ENCODE measurements at places on chromosomes 6 and 20. TPM values are rescaled to one million over a fixed set of nuclear protein-coding genes. Genes with fewer than 3 reads are reported as not detected.

DNA sequence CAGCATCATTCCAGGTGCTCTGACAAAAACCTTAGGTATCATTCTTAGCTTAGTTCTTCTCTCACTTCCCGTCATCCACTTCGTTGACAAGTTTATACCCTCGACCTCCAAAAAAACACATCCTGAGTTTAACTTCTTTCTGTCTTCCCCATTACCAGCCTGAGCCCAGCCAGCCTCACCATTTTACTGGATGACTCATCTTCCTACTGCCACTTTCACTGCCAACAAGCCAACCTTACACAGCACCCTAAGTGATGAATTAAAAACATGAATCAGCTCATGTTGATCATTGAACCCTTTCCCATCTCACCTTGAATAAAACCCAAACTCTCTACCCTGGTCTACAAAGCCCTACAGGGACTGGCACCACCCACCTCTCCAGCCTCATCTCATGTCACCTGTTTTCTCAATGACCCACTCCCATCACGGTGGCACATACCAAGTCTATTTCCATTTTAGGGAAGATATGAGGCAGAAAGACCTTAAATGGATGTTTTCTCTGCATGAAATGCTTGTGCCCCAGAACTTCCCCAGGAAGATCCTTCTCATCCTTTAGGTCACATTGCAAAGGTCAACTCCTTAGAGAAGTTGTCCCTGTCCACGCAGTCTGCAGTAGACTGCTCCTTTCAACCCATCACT lies 9.9 kb upstream of the UST start:
- H3K27me3 ChIP-seq: no peaks in the 10 kb centered on the region
- H3K36me3 ChIP-seq: no peaks in the 10 kb centered on the region
- no peak overlapping the region for H3K4me3 ChIP-seq
- H3K27ac ChIP-seq: no peak overlapping the region
- DNase-seq: no peak
- no peaks in the 10 kb centered on the region for H3K4me1 ChIP-seq

KIAA0408 gene
- total RNA-seq: 4.7 TPM

- H3K4me1 ChIP-seq: no peaks in the 10 kb centered on the region
- H3K4me3 ChIP-seq: no peak overlapping the region
- DNase-seq: no peak
- H3K36me3 ChIP-seq: no peaks in the 10 kb centered on the region
- H3K27me3 ChIP-seq: no peaks in the 10 kb centered on the region
- H3K27ac ChIP-seq: no peak overlapping the region
Observed at GRCh38 chr6:137903933-137904821, 37.1 kb downstream of the TNFAIP3 start.

GRCh38 chr6:38974389-38975151 lies 74.0 kb upstream of the GLP1R start:
- H3K27me3 ChIP-seq: no peaks in the 10 kb centered on the region
- H3K4me1 ChIP-seq: no peaks in the 10 kb centered on the region
- DNase-seq: no peak
- no peak overlapping the region for H3K4me3 ChIP-seq

GRCh38 chr20:54168961-54169862 lies 4.6 kb downstream of the CYP24A1 start:
- no peak for DNase-seq
- no peaks in the 10 kb centered on the region for H3K27me3 ChIP-seq
- H3K27ac ChIP-seq: no peak overlapping the region
- no peak overlapping the region for H3K4me3 ChIP-seq
- H3K36me3 ChIP-seq: no peaks in the 10 kb centered on the region

DNA sequence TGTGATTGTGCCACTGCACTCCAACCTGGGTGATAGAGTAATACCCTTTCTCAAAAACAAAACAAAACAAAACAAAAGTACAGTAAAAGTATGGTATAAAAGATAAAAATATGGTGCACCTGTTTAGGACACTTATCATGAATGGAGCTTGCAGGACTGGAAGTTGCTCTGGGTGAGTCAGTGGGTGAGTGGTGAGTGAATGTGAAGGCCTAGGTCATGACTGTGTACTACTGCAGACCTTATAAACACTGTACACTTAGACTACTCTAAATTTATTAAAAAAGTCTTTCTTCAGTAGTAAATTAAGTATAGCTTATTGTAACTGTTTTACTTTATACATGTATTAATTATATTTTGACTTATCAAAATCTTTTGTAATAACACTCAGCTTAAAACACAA lies 46.0 kb downstream of the ZFP64 start:
- no peak overlapping the region for H3K27ac ChIP-seq
- no peak for DNase-seq
- H3K36me3 ChIP-seq: no peaks in the 10 kb centered on the region

DNA sequence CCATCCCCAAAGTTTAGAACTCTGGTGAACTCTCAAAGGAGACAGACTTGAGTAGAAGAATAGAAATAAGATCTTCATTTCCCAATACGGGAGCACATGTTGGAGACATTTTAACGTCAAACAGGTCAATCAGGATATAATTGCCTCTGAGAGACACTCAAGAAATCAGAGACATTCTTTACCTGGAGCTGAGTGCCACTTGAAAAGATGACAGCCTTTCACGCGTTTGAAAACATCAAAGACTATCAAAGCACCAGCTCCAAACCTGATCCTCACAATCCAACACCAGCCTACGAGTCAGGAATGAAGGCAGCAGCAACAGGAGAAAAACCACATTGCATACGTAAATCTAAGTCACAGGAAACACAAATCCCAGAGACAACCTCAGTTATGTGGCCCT lies 571.5 kb upstream of the CDH4 start:
- DNase-seq: no peak
- H3K27me3 ChIP-seq: no peaks in the 10 kb centered on the region
- no peak overlapping the region for H3K4me3 ChIP-seq
- H3K36me3 ChIP-seq: no peaks in the 10 kb centered on the region
- H3K27ac ChIP-seq: no peak overlapping the region

REM1 gene
- total RNA-seq: 4.4 TPM

DNA sequence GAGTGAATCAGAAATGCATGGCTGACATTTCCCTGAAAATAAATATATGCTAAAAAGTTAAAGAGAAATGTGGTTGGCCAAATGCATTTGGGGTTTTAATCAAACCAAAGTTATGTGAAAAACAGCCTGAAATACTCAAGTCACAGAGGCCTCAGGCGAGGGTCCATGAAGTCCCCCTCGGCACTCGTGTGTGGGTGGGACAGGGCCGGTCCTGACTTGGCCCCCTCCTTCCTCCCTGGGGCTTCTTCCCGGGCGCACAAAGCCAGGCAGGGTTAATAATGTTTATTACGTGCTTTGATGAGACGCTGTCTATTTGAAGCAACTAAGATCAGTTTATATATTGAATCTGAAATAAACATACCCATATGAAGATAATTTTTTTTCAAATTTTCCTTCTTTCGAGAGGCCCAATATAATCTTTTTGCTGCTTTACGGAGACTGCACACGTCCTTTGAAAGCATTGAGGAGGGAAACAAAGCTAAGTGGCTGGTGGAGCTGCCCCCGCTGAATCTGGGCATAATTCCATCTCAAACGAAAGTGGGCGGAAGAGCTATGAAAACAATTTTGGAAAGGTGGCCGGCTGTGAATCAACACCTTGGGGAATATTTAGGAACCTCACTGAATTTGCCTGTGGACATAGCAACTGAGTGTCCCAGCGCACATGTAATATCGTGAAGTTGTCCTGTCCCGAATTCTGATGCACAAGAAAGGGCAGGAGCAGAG lies 55.8 kb upstream of the SMOC2 start:
- H3K4me1 ChIP-seq: peaks cover 5% of the 10 kb centered on the region
- no peak for DNase-seq
- no peaks in the 10 kb centered on the region for H3K36me3 ChIP-seq
- H3K27ac ChIP-seq: peak overlapping the region; percentile 45

GRCh38 chr6:75128878-75129570 lies 76.8 kb downstream of the COL12A1 start:
- no peak for DNase-seq
- H3K36me3 ChIP-seq: peaks cover 42% of the 10 kb centered on the region
- no peak overlapping the region for H3K4me3 ChIP-seq
- H3K27ac ChIP-seq: peak overlapping the region; percentile 37

DNA sequence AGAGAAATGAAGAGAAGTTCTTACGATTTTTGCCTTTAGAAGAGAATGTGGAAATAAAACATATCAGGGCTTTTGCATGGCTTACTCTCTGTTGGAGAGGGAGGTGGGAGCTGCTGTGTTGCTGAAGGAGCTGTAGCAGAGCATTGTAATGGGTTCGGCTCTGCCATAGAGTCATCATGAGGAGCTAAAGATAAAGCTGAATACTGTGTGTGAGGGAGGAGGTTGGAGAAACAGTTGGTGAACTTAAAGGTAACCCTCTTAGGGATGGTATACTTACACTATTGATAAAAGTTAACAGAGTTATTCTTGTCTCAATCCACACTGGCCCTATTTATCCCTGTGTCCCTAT lies 34.8 kb downstream of the CTNNBL1 start:
- no peaks in the 10 kb centered on the region for H3K36me3 ChIP-seq
- no peak overlapping the region for H3K4me3 ChIP-seq
- no peak overlapping the region for H3K27ac ChIP-seq

GRCh38 chr20:33337531-33338165 lies 54.6 kb downstream of the BPIFB1 start:
- no peak overlapping the region for H3K27ac ChIP-seq
- H3K27me3 ChIP-seq: no peaks in the 10 kb centered on the region
- DNase-seq: no peak
- H3K4me1 ChIP-seq: no peaks in the 10 kb centered on the region
- no peaks in the 10 kb centered on the region for H3K36me3 ChIP-seq

- no peaks in the 10 kb centered on the region for H3K36me3 ChIP-seq
- no peak overlapping the region for H3K4me3 ChIP-seq
- H3K27ac ChIP-seq: no peak overlapping the region
Observed at GRCh38 chr6:938916-939315, 246.0 kb upstream of the EXOC2 start.

GRCh38 chr6:84447651-84448050 lies 220.2 kb upstream of the CEP162 start:
- H3K4me3 ChIP-seq: no peak overlapping the region
- no peaks in the 10 kb centered on the region for H3K4me1 ChIP-seq
- no peaks in the 10 kb centered on the region for H3K36me3 ChIP-seq
- DNase-seq: no peak
- no peak overlapping the region for H3K27ac ChIP-seq
- H3K27me3 ChIP-seq: no peaks in the 10 kb centered on the region

GRCh38 chr20:54122681-54123586 lies 50.9 kb downstream of the CYP24A1 start:
- no peaks in the 10 kb centered on the region for H3K27me3 ChIP-seq
- DNase-seq: no peak
- no peaks in the 10 kb centered on the region for H3K36me3 ChIP-seq
- H3K4me1 ChIP-seq: peaks cover 35% of the 10 kb centered on the region
- peak overlapping the region; percentile 85 for H3K27ac ChIP-seq

DNA sequence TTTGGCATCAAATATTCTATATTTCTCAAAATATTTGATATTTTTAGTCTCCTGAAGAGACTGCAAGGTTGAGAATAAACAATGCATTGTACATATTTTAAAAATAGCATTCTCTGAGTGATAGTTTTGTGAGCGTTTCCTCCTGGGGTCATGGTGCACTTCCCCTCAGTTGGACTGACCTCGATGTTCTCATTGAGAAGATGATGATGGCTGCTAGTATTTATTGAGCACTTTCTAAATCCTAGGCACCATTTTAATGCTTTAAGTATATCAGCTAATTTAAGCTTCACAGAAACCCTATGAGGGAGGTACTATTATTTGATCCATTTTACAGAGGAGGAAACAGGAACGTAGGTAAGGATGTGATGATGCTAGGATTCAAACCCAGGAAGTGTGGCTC lies 18.2 kb downstream of the DSE start:
- H3K36me3 ChIP-seq: no peaks in the 10 kb centered on the region
- H3K4me3 ChIP-seq: no peak overlapping the region
- no peaks in the 10 kb centered on the region for H3K27me3 ChIP-seq
- DNase-seq: no peak
- H3K27ac ChIP-seq: no peak overlapping the region

CLIC5 gene
- 3.4 TPM for total RNA-seq

SLC52A3 gene
- 1.7 TPM for total RNA-seq

DNA sequence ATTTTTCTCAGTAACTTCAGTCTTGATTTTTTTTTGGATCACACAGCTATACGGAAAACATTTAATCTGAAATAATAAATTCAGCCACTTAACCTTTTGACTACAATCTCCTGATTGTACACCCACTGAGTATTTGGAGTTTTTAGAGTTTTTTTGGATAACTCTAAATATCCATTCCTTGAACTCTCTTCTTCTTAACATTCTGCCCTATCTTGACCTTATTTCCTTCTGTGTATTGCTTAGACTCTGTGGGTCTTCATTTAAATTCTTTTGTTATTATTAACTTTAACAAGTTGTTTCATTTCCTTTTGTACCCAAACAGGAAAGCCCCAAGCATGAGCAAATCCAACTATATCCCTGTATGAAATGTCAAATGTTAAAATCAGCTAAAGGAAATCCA lies 170.2 kb upstream of the PTCHD4 start:
- H3K36me3 ChIP-seq: no peaks in the 10 kb centered on the region
- H3K27me3 ChIP-seq: no peaks in the 10 kb centered on the region
- no peaks in the 10 kb centered on the region for H3K4me1 ChIP-seq

DNA sequence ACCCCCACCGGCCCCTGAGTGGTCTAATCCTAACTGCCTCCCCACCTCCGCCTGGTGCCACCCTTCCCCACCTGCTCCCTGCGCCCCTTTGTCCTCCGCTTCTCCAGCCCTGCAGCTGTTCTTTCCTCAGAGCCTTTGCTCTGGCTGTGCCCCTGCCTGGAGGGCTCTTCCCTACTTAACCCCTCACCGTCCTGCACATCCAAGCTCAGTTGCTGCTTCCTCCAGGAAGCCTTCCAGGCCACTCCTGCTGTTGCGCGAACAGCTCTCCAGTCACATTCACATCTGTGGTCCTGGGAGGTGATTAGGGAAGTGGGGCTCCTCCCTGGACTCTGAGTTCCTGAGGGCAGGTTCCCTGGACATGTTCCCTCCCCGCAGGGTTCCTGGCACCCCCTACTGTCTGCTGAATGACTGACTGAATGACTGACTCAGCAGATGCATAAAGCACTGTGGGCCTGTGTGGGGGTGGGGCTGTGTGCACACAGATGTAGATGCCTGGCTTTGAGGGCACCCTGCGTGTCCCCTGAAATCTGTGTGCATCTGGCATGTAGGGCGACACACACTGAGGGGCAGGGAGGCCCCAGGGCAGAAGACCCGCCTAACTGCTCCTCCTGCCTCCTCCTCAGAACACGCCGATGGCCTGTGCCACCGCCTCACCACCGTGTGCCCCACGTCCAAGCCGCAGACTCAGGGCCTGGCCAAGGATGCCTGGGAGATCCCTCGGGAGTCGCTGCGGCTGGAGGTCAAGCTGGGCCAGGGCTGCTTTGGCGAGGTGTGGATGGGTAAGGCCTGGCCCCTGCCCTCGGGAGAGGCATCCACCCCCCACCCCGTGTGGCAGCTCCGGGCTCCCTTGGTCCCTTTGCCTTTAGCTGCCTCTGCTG lies 51.4 kb downstream of the SRC start:
- H3K4me3 ChIP-seq: no peak overlapping the region
- no peak for DNase-seq
- no peaks in the 10 kb centered on the region for H3K27me3 ChIP-seq
- H3K27ac ChIP-seq: no peak overlapping the region

DNA sequence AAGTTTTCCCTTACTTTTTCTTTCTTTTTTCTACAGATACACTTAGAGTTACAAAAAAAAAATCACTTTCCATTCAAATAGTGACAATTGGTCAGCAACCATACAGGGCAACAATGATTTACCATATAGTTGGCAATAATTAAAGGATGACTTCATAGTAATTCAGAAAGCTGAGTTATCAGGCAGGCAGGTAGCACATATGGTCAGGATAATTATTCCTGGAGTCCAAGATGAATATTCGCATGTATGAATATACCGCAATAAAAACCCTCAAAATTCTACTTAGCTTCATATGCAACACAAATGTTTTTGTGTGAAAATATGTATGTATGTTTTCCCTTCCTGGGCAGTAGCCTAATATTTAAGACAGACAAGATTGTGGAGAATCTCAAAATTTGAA lies 34.5 kb downstream of the COL19A1 start:
- H3K4me1 ChIP-seq: no peaks in the 10 kb centered on the region
- no peaks in the 10 kb centered on the region for H3K36me3 ChIP-seq
- no peak for DNase-seq
- H3K27me3 ChIP-seq: no peaks in the 10 kb centered on the region
- no peak overlapping the region for H3K4me3 ChIP-seq
